ENCODE measurements at places on chromosomes 4 and X.

- no peak for DNase-seq
Observed at GRCh38 chr4:89586864-89587263, 250.1 kb downstream of the SNCA start.

DNA sequence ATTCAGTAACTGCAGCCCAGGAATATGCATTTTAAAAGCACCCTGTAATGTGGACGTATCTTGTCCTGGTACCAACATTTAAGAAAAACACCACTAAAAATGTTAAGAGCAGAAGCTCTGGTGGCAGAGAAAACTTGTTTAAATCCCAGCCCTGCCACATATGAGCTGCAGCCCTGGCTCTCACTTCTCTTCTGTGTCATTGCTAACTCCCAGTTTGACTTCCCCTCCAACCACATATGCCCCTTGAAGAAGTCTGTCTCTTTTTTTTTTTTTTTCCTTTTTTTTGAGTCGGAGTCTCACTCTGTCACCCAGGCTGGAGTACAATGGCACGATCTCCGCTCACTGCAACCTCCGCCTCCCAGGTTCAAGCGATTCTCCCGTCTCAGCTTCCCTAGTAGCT lies 14.8 kb downstream of the LHFPL1 start:
- DNase-seq, result no peak

DNA sequence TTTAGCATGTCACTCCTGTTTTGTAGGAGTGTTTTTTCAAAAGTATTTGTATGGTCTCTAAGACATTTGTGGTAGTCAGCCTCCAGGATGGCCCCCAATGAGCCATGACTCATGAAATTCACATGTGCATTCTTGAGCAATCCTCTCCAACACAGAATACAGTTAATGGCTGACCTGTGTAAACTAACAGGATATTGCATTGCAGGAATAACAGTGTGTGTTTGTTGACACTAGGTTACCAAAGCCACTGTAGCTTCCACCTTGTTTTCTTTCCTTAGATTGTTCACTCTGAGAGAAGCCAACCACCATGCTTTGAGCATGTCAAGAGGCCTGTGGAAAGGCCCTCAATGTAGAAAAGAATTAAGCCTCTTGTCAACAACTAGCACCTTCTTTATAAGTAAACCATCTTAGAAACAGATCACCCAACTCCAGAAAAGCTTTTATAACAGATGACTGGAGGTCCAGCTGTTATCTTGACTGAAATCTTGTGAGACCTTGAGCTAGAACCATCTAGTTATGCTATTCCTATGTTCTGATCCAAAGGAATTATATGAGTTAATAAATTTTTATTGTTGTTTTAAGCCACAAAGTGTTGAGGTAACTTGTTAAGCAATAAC lies 28.5 kb downstream of the TBCK start:
- no peak for DNase-seq

GRCh38 chr4:26787461-26788340 lies 72.9 kb upstream of the STIM2 start:
- no peak for DNase-seq

DNA sequence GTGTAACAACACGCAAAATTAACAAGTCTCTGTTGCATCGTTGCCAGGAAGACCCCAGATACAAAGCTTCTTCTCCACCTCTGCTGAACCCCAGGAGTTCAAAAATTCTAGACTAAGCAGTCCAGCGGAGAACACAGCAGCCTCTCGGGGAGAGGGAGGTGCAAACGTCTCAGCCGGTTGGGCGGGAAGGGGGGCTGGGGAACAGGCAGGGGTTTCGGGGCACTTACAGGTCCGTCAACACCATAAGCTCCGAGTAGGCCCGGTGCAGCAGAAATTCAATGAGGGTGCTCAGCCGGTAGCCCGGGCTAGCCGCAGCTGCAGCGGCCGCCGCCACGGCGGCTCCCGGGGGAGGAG lies 394 bp downstream of the MED14 start:
- no peak for DNase-seq

All from upper lobe of left lung (tissue), 6 donors.